NCI-H748 treated with DMSO at 0.1 percent for 48 hours (cell line): ENCODE measurements at places on chromosomes 7 and 10.

- DNase-seq, result no peak
Observed at GRCh38 chr10:12589791-12590190, 240.4 kb downstream of the CAMK1D start.

GRCh38 chr7:125573126-125573525 lies 643.5 kb upstream of the POT1 start:
- no peak for DNase-seq

DNA sequence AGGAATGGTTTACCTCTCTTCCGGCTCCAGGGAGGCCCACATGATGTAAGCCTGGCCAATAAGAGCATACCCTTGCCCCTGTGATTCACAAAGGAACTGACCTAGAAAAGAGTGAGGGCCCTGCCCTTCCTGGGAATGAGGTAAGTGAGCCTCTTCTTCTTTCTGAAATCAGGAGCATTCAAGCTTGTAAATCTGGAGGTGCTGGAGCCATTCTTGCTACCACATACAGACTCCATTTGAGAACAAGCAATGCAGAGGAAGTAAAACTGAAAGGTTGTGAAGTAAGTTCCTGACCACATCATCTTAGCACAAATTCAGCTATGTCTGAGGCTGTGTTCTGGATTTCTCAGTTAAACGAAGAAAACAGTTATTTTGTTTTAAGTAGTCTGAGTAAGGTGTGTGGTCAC lies 132.2 kb downstream of the CD36 start:
- DNase-seq, result no peak

GRCh38 chr7:20653636-20654035 lies 38.2 kb downstream of the ABCB5 start:
- DNase-seq, result no peak

DNA sequence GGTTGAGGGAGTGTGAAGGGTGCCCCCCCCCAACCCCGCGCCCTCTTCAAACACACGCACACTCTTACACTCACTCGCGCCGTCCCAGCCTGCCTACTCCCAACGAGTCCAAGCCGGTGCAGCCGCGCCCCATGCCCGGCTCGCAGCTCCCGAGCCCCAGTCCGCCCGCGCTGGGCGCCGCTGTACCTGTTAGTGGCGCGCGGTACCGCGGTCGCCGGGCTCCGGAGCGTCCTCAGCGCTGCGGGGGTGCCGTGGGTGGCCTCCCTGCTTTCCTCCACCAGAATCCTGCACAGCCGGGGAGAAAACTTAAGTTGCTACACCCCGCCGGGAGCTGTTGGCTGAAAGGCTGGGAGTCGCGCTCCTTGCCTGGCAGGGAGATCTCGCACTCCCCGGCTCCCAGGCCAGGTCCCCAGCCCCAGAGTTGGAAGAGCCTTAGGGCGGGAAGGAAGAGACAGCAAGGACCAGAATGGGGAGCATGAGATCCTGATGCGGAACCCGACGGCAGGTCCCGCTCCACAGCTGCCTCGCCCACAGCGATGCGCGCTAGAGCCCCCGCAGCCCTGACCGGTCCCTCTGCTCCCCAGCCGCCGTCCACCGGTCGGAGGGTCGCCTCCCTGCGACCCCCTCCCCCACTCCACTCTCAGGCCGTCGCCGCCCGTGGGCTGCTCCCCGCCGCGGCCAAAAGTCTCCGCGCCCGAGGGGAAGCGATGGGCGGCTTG lies 863 bp downstream of the ST8SIA6 start:
- peak; percentile 46 for DNase-seq

DNA sequence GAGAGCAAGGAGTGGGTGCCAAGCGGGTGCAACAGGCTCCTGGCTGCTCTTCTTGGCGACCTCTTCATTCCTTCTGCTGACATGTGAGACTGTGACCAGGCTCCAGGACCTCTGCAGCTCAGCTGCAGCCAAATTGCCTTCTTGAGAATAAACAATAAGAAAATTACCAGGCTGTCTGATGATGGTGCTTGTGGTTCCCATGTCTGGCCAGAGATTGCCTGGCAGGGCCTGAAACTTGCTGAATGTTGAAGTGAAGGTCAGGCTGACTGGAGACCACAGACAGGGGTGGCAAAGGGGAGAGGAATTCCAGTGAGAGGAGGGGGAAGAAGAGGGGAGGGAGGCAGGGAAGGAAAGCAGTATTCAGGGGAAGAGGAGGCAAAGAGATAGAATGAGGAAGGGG lies 497.4 kb upstream of the PODXL start:
- no peak for DNase-seq
